ENCODE measurements at places on chromosomes 12 and 14. TPM values are rescaled to one million over a fixed set of nuclear protein-coding genes. Genes with fewer than 3 reads are reported as not detected.

IRF9 gene
- total RNA-seq, result 34.1 TPM

- no peak for DNase-seq
Measured at GRCh38 chr12:56932867-56933266, 1.3 kb downstream of the SDR9C7 start.

PPFIA2 gene
- total RNA-seq, result not detected

SALL2 gene
- 0.85 TPM for total RNA-seq

- DNase-seq, result no peak
Measured at GRCh38 chr12:122729583-122730214, 945 bp downstream of the HCAR1 start.

- DNase-seq, result peak; percentile 9
Measured at GRCh38 chr12:46608431-46609272, 217.1 kb downstream of the SLC38A4 start.
